Left hindlimb (tissue), 1 donor: ENCODE measurements at places on chromosomes 1 and 21.

GRCh38 chr1:178411756-178412399, 84.9 kb downstream of the CLEC20A start:
- no peak for DNase-seq

DNA sequence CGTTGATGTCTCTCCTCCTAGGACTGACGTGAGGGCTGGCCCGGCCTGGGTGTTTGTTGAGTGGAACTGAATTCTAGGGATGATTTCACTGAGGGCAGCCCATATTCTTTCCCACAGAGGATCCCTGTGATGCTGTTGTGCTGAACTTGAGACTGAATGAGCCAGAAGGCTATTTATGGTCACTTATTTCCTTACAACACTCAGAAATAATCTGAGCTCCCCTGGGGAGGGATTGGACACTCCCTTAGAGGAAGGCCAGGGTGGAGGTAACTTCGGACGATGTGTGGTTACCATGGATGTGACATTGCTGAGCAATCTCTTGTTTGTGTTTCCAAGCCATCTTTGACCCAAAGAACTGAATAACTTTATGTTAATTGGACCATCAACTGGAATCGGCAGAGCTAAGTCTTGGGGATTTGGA, 5.1 kb upstream of the TMCO4 start:
- DNase-seq: no peak

- peak; percentile 25 for DNase-seq
These were observed 15.2 kb downstream of the H6PD start for GRCh38 chr1:9249534-9250410.

DNA sequence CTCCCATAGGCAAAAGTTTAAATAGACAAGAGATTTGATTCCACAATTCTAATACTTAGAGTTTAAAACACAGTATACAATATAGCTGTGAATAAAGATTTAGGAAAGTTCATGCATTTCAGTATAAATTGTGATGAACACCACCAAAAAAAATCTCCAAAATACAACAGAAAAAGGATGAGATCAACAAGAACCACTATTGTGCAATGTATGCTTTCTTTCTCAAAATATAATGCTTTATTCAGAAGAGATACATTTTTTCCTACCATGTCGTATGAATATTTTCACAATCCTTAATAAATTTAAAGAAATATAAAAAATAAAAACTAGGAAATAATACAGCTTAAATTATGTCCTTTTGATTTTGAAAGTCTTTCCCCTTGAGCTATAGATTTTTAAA, 1309.2 kb downstream of the MRPL39 start:
- DNase-seq: no peak

DNA sequence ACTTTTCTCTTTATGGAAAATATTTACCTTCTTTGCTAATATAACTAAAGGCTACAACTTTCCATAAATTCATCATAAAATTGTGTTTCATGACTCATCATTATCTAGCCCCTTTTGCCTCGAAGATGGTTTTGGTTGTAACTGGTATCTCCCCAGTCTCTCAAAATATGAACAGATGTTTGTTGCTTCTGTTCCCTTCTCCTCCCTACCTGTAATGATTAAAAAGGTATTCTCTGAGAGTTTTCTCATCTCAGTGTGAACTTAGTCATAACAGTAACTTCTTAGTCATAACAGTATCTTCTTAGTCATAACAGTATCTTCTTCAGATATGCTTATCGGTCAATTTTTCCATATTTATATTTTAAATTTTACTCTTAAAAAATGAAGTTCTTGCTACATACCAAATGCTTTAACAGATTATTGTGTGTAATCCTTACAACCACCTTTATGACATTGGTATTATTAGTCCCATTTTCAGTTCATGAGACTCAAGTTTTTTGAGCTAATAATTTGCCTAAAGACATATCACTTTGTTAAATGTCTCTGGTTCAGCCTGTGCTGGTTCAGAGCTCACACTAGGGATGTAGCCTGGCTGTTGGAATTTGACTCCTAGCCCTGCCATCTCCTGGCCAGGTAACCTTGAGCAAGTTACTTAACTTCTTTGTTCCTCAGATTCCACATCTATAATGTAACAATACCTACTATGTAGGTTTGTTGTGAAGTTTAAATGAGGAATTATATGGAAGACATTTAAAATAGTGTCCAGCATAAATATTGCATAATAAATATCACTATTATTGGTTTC, 32.6 kb downstream of the ATP1B1 start:
- DNase-seq: no peak
